ENCODE measurements at places on chromosomes 12 and 14. TPM values are rescaled to one million over a fixed set of nuclear protein-coding genes. Genes with fewer than 3 reads are reported as not detected.

- no peaks in the 10 kb centered on the region for H3K4me1 ChIP-seq
- no peaks in the 10 kb centered on the region for H3K27me3 ChIP-seq
- H3K27ac ChIP-seq = no peak overlapping the region
- no peaks in the 10 kb centered on the region for H3K36me3 ChIP-seq
These were observed 202.3 kb upstream of the C14orf180 start for GRCh38 chr14:104377256-104377655.

GRCh38 chr14:29759521-29760340, 167.9 kb downstream of the PRKD1 start:
- H3K4me1 ChIP-seq = no peaks in the 10 kb centered on the region
- no peaks in the 10 kb centered on the region for H3K36me3 ChIP-seq
- H3K27me3 ChIP-seq = no peaks in the 10 kb centered on the region
- H3K27ac ChIP-seq = no peak overlapping the region
- H3K4me3 ChIP-seq = no peak overlapping the region

GRCh38 chr12:1332327-1332726, 262.1 kb downstream of the FBXL14 start:
- H3K36me3 ChIP-seq = no peaks in the 10 kb centered on the region
- no peak overlapping the region for H3K4me3 ChIP-seq
- H3K4me1 ChIP-seq = peaks cover 4% of the 10 kb centered on the region
- no peak for DNase-seq
- H3K27me3 ChIP-seq = no peaks in the 10 kb centered on the region

DNA sequence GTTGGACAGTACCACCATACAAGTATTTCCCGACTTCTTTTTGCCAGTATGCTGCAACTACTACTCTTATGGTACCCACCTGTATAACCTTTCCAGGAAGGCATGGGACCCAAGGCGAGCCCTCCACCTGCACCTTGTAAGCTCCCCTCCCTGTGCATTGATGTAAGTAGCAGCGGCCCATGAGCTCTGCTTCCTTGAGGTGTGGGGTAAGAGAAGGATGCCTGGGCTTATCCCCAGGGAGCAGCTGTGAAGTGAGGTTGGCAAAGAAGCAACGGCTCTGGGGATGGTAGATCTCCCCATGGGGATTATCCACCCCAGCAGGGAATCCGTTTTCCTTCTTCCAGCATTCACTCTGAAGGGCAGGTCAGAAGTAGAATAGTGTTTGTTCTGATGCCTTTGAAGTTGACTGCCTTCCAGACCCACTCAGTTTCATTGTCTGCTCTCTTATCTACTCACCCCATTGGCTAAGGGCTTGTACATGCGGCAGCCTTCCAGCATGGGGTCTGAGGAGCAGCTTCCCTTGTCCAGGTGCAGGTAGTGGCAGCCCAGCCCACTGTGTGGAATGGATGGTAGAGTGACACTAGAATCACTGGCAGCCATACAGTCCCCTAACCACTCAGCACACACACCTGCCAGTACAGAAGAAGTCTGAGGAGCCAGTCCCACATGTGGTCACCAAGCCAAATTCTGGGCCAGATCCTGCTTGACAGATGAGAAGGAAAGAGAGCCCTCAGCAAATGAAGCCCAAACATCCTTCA, 3.4 kb downstream of the CIROP start:
- DNase-seq = no peak
- H3K27ac ChIP-seq = no peak overlapping the region
- H3K36me3 ChIP-seq = peaks cover 14% of the 10 kb centered on the region
- peaks cover 11% of the 10 kb centered on the region for H3K4me1 ChIP-seq
- no peak overlapping the region for H3K4me3 ChIP-seq

Gene SLC38A4
- total RNA-seq = 0.16 TPM
